ENCODE measurements at places on chromosomes 2 and 18.

GRCh38 chr2:236143811-236144210, 24.4 kb downstream of the GBX2 start:
- DNase-seq = no peak

DNA sequence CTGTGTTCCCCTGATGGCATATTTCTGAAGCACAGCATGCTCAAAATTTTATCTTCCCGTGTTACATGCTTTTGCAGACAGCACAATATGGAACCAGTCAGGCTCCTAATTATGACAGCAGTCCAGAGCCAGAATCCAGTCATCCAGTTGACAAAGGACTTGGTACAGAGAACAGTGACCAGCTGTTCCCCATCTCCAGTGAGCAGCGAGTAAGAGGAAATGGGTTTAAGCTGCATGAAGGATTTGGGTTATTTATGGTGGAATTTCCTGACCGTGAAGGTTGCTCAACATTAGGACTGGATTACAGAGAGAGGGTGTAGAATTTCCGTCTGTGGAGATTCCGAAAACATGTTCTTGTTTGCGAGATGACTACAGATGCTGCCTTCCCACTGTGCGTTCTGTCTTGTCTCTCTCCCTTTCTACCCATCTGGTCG, 24.4 kb downstream of the SGPP2 start:
- no peak for DNase-seq

DNA sequence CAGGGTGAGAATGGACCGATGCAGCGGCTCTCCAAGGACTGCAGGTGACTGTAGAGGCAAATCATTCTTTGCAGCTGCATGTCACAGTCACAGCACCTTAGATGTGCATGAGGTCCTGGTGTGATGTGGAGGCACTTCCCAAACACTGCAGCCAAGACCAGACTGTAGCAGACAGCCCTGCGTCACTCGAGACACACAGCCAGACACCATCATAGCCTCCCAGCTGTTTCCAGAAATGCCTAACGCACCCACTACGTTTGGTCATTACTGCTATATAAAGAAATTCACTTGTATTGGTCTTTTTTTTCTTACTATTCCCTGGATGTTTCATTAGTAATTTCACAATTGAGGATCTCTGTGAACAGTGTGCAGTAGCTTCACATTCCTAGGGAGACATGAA, 60.9 kb downstream of the SH3YL1 start:
- DNase-seq = no peak

GRCh38 chr2:70691497-70692140, 76.4 kb downstream of the ADD2 start:
- DNase-seq = no peak

DNA sequence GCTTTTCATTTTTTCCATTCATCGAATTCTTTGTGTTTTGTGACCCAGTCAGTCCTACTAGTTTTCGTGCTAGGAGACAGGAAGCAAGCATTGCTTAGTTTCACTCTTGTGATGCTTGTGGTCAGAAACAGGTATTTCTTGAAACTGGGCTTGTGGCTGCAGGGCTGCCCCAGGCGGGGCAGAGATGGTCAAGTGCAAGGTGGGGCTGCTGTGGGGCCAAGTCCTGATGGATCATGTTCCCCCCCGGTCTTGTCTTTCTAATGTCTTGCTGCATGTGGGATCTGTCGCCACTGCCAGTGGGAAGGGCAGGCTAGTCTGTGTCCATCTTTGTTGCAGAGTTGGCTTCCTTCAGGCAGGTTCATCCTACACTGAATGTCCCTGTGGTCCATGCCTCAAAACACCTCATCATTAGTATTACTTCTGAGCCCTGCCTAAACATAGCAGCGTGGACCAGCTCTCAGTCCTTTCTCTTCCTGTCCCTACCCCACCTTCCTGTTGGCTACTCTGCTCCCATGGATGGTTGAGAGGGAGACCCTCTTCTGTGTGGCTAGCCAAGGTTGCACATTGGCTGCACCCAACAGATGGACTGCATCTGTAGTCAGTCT, 38.7 kb downstream of the INPP4A start:
- DNase-seq = no peak

Measured in activated CD8-positive, alpha-beta memory T cell treated with anti-CD3 and anti-CD28 coated beads for 4 hours (primary cell).